ENCODE measurements at places on chromosomes 3 and 15.

- DNase-seq, result no peak
Observed at GRCh38 chr3:61520966-61521628, 40.3 kb upstream of the PTPRG start.

- DNase-seq, result no peak
Observed at GRCh38 chr3:126392246-126392645, 2.5 kb upstream of the CFAP100 start.

GRCh38 chr15:77632534-77633133, at the start of gene LINGO1:
LINGO1 (minus strand) TSS chr15:77632912; CDS start chr15:77632315, 597 bp downstream.
- no peak for DNase-seq

- DNase-seq, result no peak
Observed at GRCh38 chr3:128275316-128276145, 122.2 kb downstream of the EEFSEC start.

- no peak for DNase-seq
Observed at GRCh38 chr15:99016680-99017321, 9.2 kb upstream of the PGPEP1L start.

GRCh38 chr3:69239063-69239462, 116.7 kb upstream of the LMOD3 start:
- no peak for DNase-seq

GRCh38 chr15:69012761-69013364, 1.6 kb upstream of the NOX5 start:
- DNase-seq, result no peak

DNA sequence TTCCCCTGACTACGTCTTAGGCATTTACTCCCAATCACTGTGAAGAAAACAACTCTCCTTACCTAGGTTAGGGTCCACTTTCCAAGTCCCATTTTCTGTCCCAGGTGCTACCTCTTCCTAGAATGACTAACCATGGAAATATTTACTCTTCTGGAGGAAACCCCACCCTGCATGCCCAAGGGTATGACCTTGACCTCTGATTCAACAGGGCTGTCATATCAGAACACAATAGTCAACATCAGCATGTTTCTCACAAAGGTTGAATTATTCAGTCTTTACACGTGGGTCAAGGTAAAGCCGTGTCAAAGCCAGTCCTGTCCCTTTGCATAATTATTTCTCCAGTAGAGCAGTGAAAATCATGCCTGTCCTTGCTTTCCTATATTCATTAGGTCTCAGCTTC, 4.3 kb upstream of the FRMD5 start:
- no peak for DNase-seq

- no peak for DNase-seq
Observed at GRCh38 chr3:110697961-110698360, 373.7 kb upstream of the NECTIN3 start.

DNA sequence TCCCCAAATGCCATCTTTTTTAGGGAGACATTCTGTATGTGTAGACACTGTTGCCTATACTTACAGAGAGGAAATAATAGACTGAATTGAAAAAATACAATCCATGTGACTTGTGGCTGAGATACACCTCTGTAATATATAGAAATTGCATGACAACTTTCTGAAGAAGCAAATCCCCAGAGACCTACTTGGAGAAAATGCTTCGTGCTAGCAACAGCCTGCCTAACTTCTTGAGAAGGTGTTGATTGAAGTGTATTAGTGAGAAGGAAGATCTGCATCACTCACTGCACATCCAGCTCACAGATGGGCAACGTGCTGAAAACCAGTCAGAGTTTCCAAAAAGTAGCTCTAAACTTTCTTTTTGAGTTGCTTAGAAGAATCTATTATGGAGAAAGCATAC, 404.1 kb downstream of the EPHB1 start:
- no peak for DNase-seq

GRCh38 chr15:82044373-82045178, 1.2 kb downstream of the MEX3B start:
- no peak for DNase-seq

DNA sequence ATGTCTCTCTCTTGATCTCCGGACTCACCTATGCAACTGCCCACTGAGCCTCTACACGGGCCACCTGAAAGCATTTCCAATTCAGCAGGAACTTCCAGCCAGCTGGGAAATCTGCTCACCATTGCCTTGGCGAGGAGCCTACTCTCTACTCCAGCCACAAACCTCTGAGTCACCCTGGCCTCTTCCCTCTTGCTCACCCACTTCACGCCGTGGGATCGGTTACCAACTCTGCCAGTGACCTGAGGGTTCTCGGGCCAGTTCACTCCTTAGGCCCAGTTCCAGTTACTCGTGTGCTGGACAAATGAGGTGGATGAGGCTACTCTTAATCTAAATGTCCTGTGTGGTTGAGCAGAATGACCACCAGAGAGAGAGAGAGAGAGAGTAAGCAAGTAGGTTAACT, 70.1 kb downstream of the CEMIP start:
- DNase-seq, result no peak

- DNase-seq, result no peak
Observed at GRCh38 chr15:77862651-77863104, 214.8 kb downstream of the TBC1D2B start.

DNA sequence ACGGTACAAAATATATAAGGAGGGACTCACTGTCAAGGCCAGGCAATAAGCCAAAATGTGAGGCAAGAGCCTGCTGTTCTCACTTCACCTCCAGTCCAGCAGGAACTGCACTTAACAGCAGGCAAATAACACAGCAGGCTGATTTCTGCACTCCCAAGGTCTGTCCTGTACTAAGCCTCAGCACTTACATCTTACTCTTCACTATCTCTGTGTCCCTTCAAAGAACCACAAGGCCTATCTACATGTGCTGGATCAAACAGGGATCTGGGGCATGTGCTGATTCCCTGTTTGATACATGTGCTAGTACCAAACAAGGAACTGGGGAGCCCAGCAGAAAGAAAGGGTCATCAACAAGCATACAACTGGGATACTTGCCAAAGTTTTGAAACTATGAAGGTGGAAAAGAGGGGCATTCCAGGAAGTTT, 22.2 kb downstream of the UACA start:
- DNase-seq, result no peak

DNA sequence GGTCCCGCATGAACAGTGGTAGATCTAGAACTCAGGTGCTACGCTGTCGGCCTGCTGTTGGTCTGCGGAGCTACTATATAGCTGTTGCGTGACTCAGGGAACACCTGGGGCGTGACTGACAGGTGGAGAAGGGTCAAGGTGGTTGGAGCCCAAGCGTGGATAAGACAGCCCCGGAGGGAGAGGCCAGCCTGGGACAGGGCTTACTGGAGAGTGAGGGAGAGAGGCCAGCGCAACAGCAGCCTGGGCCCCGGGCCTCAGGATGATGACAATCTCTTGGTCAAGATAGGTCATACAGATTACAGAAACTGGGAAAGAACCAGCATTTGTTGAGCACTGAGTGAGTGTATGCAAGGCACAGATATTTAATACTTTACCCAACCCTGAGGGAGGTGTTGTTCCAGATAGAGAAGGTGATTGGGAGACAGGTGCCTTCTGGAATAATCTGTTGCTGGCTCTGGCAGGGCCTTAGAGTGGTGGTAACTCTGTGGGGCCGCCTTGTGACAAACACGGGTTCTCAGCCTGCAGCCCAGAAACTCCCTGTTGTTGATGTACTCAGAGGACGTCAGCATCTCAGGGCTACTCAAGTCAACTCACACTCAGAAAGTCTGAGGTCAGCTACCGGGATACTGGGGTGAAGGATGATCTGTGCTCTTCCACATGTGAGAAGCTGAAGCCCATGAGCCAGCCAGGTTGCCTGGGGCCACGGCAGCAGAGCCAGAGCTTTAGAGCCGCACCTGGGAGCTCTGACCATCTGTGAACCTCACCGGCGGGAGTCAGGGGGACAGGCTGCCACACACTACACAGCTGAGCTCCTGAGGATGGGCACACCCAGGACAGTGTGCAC, 265.4 kb upstream of the HES1 start:
- peak; percentile 84 for DNase-seq

DNA sequence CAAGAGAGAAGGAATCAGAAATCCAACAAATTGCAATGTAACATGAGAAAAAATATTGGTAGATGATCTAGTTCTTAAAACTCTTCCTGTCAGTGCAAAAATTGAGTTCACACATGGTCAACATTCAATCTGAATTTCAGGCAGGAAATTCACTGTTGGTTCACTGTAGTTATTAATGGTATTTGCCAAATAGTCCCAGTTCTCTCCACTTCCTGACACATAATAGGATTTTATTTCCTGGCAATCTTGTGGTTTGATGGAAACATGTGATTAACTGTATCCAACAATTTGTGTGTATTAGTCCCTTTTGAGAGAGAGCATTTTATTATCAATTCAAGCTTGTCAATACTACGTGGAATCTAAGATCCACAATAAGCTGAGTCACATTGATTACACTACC, 1103.1 kb downstream of the ROBO2 start:
- no peak for DNase-seq

GRCh38 chr3:150144191-150144708, 173.6 kb upstream of the PFN2 start:
- no peak for DNase-seq

DNA sequence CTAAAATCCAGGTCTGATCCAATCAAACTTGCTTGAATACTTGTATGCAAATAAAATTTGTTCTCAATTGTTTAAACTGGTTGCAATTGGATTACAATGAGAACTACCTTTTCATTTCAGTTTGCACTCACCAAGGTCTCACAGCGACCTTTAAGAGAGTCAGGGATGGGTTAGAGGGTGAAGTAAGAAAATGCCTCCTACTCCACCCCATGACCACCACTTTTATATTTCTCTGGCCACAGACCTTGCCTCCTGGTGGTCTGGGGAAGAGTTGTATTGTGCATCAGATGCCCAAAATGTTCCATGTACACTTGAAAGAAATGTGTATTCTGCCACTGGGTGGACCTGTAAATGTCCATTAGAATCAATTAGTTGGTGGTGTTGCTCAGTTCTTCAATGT, 16.4 kb upstream of the THSD4 start:
- no peak for DNase-seq

DNA sequence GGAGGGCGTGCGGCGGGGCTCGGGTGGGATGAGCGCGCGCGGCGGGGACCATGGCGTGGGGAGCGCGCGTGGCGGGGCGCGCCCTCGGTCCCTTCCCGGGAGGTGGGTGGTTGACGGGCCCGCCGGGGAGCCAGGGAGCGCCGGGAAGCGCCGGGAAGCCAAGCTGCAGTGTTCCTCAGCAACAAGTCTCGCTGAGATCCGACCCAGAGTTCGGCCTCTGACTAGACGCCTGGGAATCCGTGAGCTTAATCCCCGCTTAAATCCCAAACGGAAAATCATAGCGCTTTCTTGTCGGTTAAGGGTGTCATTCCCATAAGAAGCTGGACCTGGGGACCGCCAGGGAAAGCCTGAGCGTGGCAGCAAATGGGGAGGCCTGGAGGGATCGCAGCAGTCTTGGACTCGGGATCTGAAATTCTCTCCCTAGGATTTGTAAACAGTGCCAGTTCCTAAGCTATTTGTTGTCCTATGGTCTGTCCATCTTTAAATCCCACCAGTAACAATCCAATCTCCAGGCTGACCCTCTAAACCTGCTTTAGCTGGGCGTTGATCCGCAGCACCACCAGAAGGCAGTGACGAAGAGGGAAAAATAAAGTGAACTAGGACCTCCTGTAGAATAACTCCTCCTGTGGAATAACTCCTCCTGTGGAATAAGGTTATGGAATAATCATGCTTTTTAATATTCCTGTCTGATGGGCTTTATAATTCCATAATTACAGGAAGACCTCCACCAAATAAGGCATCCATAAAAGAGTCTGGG, 570 bp upstream of the NEDD4 start:
- no peak for DNase-seq

GRCh38 chr3:160564258-160564911, 986 bp downstream of the KPNA4 start:
- no peak for DNase-seq

- no peak for DNase-seq
Observed at GRCh38 chr15:27679731-27680471, 419.2 kb downstream of the OCA2 start.

- no peak for DNase-seq
Observed at GRCh38 chr3:142925140-142925539, 36.3 kb upstream of the PCOLCE2 start.

- no peak for DNase-seq
Observed at GRCh38 chr3:16890597-16891333, 6.0 kb downstream of the PLCL2 start.

DNA sequence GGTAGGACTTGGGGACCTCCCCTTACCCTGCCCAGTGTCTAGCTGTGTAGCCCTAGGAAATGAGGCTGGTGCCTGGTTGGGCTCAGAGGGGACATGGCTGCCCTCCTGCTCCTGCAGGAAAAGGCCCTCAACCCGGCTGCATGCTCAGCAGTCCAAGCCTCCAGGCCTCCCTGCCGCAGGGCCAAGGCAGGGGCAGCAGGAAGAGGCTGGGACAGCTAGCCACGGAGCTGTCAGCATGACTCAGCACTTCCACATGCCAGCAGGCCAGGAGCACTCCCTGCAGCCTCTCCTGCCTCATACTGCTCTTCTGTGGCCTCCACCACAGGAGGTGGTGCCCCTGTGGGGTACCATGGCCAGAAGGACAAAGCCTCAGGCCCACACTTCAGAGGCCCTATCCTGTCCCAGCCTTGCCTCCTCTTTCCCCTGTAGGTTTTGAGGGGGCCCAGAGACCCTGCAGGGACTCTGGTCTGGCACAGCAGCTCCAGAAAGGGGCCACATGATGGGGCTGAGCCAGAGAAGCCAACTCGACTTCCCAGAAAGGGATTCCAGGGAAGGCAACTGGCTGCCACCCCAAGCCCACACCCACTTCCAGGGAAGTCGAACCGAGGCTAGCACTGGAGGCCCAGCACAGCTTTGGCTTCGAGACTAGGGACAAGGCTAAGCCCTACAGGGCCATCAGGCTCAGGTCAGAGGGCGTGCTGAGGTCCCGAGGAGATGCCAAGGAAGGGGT, 19.5 kb downstream of the TKT start:
- no peak for DNase-seq

- no peak for DNase-seq
Observed at GRCh38 chr3:42685891-42686820, 819 bp downstream of the KLHL40 start.

All from keratinocyte (primary cell).